ENCODE measurements at places on chromosomes 7 and 10.

GRCh38 chr10:104032144-104032775 lies 53.4 kb downstream of the COL17A1 start:
- DNase-seq, result no peak

- no peak for DNase-seq
Measured at GRCh38 chr7:142916508-142916907, 17.0 kb downstream of the TRPV5 start.

- DNase-seq, result no peak
Measured at GRCh38 chr7:2512713-2513112, 6.9 kb upstream of the LFNG start.

GRCh38 chr7:40199076-40199802 lies 64.4 kb downstream of the SUGCT start:
- DNase-seq, result no peak

- DNase-seq, result no peak
Measured at GRCh38 chr10:588246-589165, 101.0 kb downstream of the DIP2C start.

- no peak for DNase-seq
Measured at GRCh38 chr10:102644066-102644645, at the start of gene TRIM8. Gene TRIM8 (plus strand): TSS chr10:102644479. CDS start chr10:102644618, 139 bp downstream.

GRCh38 chr7:81013083-81013817 lies 94.4 kb upstream of the SEMA3C start:
- peak; percentile 9 for DNase-seq

- DNase-seq, result no peak
Measured at GRCh38 chr7:146355216-146355615, 238.6 kb downstream of the CNTNAP2 start.

- DNase-seq, result no peak
Measured at GRCh38 chr7:28245123-28245878, 64.7 kb upstream of the JAZF1 start.

DNA sequence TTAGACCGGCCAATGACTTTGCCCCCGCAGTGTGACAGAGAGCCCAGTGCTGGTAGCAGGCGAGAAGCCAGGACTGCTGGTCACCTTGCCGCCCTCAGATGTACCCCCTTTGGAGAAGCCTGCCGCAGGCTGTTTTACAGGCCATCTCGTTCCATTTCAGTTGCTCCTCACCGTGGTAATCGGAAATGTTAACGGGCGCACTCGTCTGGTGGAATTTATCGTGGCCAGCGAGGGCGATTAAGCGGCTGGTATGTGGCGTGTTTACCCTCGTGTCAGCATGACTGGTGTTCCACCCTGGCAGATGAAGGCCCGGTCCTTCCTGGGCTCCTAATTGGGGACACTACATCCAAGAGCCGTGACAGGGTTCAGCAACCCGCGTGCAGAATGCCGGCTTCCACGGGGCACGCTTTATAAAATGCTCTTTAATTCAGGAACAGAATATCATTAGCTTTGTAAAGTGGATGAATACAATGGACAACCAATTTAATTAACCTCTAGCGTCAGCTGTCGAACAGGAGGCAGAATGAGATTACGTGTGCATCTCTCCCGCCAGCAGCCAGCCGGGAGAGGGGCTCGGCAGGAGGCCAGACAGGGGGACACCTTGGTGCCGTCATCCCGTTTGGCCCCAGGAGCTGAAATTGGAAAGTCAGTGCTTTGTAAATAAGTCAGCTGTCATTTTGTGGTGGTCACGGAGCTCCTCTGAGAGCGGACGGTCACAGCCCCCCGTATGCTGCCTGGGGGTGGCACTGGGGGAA lies 108.3 kb downstream of the NKX6-2 start:
- no peak for DNase-seq

DNA sequence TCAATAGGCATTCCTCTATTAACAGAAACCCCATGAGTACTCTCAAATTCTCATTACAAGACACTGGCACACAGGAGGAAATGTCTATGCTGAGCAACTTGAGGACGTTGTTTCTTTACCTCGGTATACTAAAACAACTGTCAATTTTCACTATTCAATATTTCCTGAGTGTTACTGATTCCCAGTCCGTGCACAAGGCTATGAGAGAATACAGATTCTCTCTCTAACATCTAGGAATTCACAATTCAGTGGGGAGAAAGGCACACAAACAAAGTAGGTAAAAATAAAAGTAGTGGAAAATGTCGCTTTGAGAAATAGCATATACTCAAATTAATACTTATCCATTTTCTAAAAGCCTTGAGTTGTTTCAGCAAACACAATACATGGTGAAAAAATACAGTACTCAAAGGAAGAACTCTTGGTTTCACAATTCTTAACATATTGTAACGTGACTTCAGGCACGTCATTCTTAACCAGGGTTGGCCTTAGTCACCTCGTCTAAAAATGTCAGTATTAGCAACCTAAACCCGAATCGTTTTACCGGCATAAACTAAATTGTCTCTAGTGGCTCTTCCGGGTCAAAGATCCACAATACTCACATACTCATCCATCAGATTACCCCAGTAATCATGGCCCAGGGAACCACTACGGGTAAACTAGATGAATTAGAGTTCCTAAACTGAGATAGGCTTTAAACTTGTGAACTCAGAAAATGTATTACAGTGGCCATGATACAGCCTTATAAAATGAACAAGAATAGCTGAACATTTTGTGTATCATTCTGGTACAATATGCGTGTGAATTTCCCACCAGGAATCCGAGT lies 1.5 kb downstream of the IPMK start:
- DNase-seq, result peak; percentile 33

GRCh38 chr10:72685264-72685921 lies 6.5 kb upstream of the MCU start:
- no peak for DNase-seq

GRCh38 chr7:106016331-106016730 lies 53.3 kb downstream of the CDHR3 start:
- no peak for DNase-seq

DNA sequence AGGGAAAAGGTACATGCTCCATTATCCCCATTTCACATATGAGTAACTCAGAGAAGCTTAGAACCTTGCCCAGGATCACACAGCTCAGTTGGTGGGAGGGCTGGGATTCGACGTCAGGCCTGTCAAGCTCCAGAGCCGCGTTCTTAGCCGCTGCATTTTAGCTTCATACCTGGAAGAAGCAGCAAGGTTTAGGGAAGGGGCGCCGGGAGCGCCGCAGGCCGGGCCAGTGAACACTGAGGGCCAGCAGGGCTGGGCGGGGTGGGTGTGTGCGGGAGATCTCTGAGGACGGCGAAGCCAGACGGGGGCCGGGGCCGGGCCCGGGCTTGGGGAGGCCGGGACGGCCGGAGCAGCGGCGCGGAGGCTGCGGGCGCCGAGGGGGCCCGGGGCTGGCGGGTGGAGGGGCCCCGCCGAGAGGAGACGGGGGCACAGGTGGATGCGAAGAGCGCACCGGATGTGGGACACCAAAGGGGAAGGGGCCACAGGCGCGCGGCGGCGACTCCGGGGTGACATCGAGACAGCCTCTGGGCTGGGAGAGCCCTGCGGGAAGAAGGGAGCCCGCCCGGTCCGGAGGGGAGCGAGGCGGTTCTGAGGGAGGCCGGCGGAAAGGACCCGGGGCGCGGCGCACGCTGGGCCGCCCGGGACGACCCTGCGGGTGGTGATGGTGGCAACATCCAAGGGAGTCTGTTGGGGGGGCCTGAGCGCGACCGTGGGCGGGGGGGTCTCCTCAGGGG lies 498 bp downstream of the NDST2 start:
- DNase-seq, result peak; percentile 70

DNA sequence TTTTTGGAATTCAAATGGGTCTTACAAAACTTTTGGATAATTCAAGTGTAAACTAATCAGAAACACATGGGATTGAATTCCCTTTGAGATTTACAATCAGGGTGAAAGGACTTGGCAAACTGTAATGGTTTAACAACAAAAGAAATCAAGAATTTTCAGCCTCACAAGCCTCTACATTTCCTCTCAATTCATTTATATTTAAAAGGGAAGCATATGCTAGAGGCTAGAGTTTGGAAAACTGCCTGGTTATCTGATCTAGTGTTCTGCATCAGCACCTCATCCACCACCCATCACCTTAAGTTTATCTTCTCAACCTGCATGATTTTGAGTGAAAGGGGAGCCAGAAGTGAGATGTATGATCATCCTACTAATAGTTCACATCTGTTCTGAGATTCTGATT lies 120.7 kb downstream of the TES start:
- DNase-seq, result no peak

GRCh38 chr7:36784991-36785940 lies 61.0 kb upstream of the AOAH start:
- DNase-seq, result no peak

GRCh38 chr10:70493660-70494234 lies 15.2 kb downstream of the PALD1 start:
- DNase-seq, result no peak

DNA sequence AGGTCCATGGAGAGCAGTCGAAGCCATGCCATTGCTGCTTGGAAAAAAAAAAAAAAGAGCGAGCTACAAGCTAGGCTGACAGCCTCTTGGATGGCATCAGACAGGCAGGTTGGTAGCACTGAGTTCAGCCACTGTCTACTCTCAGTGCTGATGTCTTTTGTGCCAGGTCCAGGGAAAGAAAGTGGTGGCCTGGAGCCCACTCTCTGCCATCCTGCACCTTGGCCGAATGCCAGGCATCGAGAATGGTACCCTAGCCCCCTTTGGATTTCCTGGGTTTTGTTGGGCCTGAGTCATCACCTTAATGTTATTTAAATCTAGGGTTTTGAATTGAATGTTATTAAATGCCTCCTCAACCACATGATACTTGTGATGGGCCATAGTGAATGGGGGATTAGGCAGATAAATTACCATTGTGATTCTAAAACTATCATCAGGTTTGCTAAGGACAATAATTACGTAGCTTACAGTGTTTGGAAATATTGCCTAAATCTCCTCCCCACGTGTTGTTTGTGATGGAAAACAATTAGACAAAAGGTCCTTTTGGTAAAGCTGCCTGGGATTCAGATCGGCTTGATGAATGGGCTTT lies 195.7 kb upstream of the GPR26 start:
- DNase-seq, result no peak

GRCh38 chr10:32308027-32308603 lies 38.8 kb downstream of the EPC1 start:
- no peak for DNase-seq

DNA sequence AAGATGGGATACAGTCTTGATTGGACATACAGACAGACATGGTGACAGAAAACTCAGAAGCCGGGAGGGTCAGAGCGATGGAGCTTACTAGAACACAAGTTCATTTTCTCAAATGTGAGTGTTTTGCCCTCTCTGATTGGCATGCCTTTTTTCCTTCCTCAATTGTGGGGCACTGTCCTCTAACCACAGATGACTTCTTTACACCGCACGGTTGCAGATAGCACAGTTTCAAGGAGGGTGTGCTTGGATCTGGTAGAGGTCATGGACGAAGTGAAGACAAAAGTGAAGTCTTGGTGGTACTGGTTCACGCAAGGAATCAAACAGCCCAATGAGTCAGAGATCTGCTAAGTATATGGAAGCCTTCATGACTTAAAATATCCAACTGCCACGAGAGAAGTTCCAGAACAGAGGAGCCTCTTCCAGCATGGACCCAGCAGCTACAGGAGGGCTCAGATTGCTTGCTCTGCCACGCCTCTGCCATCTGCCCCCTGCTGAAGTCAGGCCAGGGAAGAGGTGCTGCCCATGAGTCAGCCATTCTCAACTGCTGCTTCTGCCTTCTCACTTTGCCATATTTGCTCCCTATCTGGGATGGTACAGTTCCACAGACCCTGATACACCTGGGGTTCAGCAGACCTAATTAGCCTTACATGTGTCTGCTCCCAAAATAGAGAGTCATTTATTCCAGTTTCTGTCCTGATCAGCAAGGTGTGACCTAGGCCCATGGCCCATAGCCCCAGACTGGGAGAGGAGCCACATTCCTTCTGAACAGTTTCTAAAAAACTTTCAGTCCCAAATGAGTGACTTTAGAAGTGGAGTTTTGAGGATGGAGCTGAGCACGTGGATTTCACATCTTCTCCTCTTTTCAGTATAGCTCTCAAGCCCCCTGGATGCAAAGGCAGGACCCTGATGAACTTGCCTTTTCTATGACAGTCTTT lies 413.8 kb downstream of the KCNMA1 start:
- peak; percentile 26 for DNase-seq

DNA sequence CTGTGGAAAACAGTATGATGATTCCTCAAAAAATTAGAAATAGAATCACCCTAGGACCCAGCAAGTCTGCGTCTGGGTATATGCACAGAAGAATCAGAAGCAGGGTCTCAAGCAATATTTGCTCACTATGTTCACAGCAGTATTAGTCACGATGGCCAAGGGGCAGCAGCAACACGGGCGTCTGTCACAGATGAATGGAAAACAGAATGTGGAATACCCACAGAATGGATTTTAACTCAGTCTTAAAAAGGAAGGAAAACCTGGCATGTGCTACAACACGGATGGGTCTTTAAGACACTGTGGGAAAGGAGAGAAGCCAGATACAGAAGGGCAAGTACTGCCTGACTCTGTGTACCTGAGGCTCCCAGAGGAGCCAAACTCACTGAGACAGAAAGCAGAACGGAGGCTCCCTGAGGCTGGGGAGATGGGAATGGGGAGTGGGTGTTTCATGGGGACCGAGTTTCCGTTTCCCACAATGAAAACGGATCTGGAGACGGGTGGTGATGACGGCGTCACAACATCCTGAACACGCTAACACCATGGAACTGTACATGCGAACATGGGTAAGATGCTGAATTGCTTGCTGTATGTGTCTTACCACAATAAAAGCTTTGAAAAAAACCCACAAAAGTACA lies 36.7 kb upstream of the INPP5A start:
- no peak for DNase-seq

DNA sequence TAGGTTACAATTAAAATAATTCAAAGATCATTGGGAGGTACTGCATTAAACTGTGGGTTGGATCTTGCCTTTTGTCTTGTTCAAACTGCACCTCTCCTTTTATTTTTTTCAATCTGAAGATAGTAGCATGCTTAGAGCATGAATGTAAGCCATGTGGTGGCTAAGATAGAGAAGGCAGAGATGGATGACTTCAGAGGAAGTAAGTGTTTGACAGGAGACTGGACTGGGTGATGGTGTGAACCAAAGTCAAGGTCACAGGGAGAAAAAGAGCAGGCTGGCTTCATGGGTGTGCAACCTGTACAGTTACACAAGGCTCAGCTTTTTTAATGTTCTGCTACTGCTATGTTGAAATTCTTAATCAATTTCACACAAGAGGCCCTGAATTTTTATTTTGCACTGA lies 85.6 kb downstream of the ZEB1 start:
- DNase-seq, result no peak

DNA sequence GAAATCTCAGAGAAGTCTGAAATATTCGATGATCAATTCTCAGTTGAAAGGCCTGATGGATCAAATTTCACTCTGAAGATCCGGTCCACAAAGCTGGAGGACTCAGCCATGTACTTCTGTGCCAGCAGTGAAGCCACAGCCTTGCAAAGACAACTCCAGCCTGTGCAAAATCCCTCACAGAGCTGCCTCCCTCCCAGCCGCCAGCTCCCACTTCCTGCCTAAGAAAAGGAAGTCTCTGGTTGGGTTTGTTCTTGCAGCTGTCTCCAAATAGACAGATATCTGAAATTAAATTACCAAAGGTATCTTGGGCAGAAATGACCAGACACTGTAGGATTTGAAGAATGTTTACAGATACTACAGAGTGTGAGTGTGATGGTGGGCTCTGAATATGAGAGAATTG lies 43.4 kb upstream of the PRSS58 start:
- DNase-seq, result no peak

- DNase-seq, result no peak
Measured at GRCh38 chr10:58477902-58478301, 34.8 kb upstream of the BICC1 start.

- DNase-seq, result no peak
Measured at GRCh38 chr10:114694752-114695151, 36.7 kb upstream of the ABLIM1 start.

GRCh38 chr7:2436341-2437104 lies 33.1 kb downstream of the CHST12 start:
- no peak for DNase-seq

GRCh38 chr7:22094413-22095342 lies 149.0 kb upstream of the CDCA7L start:
- DNase-seq, result no peak
